ENCODE measurements at places on chromosomes 3 and 15.
A peak's percentile ranks its signal among the peaks of the same experiment; 100 is the strongest.

- DNase-seq = peak; percentile 76
Observed at GRCh38 chr3:42096796-42097565, 5.8 kb downstream of the TRAK1 start.

DNA sequence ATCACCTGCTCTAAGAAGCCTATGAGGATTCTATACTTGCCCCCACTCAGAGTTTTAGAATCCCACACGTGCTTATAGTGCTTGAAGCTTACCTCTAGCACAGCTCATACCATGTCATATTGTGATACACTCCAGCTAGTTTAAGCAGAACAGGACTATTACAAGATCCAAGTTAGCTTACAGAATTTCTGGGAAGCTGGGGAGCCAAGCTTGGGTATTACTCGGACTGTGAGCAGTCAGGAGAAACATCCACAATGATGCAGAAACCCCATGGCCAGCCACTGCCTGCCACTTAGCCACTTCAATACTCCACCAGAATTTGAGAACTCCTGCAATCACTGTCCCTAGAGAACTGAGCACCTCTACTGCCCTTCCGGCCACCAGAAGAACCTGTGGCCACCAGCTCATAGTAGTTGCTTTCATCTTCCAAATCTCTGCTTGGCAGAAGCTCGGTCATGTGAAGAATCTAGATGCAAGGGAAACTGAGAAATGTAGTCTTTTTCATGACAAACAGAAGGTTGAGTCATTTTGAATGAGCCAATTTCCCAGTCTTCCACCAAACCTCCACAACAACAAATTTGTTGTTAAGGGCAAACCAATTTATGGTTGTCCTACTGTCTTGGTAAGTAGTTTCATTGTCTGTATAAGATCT is 27.7 kb upstream of the SSR3 start:
- no peak for DNase-seq

DNA sequence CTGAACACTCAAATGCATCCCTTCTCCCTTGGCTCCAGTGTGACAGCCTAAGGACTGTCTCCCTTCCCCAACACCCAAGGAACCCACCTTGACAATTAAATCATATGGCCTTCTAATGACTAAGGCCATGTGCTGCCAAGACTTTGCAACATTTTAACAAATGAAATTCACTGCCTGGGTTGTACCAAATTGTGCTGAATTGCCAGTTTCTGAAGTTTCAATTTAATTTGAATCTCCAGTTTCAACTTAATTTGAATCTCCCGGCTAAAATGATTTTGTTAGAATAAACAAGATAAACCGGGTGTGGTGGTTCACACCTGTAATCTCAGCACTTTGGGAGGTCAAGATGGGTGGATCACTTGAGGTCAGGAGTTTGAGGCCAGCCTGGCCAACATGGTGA is 72.4 kb upstream of the RAP2B start:
- no peak for DNase-seq

GRCh38 chr15:87736891-87737389 is 519.6 kb downstream of the NTRK3 start:
- no peak for DNase-seq

- peak; percentile 46 for DNase-seq
Observed at GRCh38 chr3:81545572-81545971, 215.9 kb downstream of the GBE1 start.

GRCh38 chr3:56296361-56296760 is 171.9 kb downstream of the ERC2 start:
- DNase-seq = no peak

GRCh38 chr3:52231502-52232278 is 6.2 kb upstream of the TLR9 start:
- DNase-seq = peak; percentile 23

DNA sequence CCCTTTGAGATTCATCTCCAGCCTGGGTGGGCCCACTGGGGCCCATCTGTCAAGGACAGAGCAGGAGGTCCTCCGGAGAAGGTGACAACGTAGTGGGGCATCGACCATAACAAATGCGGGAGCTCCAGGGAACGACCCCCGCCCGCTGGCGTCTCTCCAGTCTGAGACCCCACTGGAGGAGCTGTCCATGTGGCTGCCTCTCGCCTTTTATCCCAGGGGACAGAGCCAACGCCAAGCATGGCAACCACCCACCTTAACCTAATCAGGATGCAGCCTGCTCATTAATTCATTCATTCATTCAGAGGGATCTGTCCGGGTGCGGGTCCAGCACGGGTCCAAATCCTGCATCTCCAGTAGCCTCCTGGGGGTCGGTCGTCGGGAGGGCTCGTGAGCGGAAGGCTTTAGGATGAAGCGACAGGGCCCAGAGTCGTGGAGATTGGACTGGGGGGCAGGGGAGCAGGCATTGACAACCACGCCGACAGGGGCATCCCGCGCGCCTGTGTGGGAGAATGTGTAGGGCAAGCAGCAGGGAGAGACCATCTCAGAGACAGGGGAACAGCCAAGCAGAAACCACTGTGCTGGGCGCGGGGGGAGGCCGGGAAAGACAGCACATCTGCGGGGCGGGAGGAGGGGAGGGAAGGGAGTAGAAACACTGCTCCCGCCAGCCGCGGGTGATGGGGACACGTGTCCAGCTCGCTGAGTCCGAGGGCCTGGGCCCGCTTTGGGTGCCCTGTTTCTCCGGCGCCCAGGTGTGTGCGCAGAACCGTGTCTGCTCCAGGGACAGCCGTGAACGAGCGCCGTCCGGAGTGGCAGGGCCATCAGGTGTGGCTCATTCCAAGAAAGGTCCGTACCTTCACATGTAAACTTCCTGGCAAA is 1.9 kb downstream of the PIGZ start:
- DNase-seq = no peak

- DNase-seq = no peak
Observed at GRCh38 chr3:70308760-70309159, 3.7 kb downstream of the MDFIC2 start.

GRCh38 chr3:107458871-107459270 is 63.9 kb upstream of the BBX start:
- no peak for DNase-seq

DNA sequence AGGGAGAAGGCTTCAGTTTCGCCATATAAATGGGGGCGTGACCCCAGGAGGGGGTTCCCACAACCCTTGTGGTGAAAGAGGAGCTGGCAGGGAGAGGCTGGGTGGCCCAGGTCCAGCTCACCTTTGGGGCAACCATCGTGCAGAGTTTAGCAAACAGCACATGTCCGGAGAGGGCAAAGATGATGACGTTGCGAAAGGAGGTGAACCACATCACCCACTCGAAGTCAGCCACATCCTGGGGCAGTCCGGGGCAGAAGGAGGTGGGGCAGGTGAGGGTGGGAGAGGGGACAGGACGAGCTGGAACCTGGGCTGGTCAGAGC is 3.7 kb downstream of the HHATL start:
- DNase-seq = no peak

DNA sequence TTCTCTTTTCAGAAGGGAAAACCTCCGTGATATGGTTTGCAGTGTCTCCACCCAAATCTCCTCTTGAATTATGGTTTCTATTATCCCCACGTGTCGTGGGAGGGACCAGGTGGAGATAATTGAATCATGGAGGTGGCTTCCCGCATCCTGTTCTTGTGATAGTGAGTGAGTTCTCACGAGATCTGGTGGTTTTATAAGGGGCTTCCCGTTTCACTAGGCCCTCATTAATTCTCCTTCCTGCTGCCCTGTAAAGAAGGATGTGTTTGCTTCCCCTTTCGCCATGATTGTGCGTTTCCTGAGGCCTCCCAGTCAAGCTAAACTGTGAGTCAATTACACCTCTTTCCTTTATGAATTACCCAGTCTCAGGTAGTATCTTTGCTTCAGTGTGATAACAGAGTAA is 692.7 kb upstream of the GRM7 start:
- DNase-seq = no peak

- DNase-seq = peak; percentile 64
Observed at GRCh38 chr3:119318876-119319275, 24.7 kb downstream of the ARHGAP31 start.

- DNase-seq = peak; percentile 20
Observed at GRCh38 chr15:75565062-75565970, 13.8 kb downstream of the PTPN9 start.

DNA sequence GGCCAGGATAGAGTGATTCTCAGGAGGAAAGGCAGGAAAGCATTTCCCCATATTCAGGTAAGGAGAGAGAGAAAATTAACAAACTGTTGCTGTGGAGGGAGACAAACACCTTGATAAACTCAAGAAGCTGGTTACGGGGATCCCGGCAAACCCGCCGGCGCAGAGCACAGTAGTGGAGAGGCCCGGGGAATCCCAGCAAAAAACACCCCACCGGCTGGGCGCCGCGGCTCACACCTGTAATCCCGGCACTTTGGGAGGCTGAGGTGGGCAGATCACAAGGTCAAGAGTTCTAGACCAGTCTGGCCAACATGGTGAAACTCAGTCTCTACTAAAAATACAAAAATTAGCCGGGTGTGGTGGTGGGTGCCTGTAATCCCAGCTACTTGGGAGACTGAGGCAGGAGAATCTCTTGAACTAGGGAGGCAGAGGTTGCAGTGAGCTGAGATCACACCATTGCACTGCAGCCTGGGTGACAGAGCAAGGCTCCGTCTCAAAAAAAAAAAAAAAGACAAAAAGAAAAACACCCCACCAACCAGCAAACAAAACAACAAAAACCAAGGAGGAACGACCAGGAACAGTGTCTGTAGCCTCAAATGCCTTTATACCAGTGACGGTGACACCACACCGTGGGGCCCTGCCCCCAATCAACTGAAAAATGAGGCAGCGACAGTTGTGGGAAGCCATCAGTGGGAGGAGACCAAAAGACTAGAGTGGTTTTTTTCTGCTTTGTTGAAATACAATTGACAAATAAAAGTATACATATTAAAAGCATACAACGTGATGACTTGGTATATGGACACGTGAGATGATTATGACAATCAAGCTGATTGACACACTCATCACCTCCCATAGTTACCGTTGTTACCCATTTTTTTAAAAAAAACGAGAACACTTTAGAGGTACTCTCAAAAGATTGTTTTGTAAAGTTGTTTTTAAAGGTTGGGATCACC is 40.2 kb upstream of the IDH2 start:
- DNase-seq = no peak

GRCh38 chr3:158709666-158710083 is 22.6 kb downstream of the RARRES1 start:
- DNase-seq = peak; percentile 93
